IMR-90 (cell line): ENCODE measurements at places on chromosomes 6 and 20. TPM values are rescaled to one million over a fixed set of nuclear protein-coding genes. Genes with fewer than 3 reads are reported as not detected.

CALHM6 gene
- polyA plus RNA-seq: 1.1 and 1.5 TPM in 2 replicates

DNA sequence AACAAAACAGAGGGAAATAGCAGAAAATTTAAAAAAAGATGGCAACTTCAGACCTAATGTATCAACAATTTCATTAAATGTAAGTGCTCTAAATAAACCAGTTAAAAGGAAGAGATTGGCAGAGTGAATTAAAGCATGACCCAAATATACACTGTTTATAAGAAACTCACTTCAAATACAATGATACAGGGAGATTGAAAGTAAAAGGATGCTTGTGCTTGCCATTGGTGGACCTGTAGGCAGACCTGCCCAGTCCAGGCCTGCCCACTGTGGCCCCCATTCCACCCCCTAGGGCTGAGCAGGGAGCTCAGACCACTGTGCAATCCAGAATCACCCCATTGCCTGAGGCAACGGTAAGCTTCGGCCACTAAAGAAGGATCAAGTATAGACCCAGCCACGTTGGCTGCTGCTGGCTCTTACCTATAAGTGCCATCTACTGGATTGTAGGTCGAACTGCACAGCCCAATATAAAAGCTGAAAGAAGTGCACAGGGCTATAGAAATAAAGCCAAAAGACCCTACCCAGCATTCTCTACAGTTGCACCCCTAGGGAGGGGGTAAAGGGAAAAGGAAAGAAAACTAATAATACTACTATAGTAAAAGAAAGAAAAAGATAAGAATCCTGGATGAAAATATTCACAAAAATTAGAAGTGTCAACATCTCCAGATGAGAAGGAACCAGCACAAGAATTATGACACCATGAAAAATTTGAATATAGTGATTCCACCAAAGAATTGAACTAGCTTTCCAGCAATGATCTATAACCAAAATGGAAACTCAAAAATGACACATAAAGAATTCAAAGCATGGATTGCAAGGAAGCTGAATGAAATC is 36.1 kb downstream of the PSMB1 start:
- peak; percentile 78 for DNase-seq

DNA sequence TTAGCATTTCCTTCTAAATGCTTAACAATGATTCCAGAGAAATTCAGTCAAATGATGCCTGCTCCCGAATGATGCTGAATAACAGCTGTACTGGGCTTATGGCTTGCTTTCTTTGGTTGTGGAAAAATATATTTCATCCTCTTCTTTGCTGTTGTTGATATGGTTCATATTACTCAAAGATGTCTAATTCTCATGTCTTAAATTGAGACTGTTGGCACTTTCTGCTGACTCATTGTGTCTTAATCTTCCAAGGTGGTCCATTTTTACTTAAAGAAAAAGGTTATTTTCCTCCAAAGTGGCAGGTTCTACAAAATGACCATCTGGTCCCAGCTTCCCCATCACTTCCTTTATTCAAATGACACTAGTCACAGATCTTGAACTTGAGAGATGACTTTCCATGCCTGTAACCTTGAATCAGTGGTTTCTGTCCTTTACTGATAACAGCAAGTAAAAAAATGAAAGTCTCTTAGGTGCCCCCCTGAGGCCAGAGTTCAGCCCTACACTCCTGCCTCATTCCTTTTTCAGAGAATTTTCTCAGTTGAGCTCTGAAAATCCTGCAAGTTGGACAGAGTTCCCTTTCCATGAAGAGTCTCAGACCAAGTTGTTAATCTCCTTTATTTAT is 6.9 kb downstream of the SNAP25 start:
- no peak for DNase-seq

DNA sequence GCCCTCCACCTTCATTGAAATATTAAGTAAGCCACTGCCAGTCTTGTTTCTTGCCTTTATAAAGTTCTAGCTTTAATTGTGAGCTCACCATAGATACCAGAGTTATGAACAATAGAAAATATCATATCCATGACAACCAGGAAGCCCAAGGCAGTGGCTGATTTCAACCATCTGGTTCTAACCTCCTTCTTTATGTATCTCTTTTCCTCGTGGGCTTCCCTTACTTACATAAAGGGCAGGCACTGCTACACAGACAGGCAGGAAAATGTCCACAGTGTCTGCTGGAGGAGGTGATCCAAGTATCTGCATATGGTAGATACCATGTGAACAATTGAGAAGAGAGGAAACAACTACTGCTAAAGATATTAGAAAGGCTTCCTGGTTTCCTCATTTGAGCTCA is 65.2 kb upstream of the PRND start:
- peak; percentile 4 for DNase-seq

DNA sequence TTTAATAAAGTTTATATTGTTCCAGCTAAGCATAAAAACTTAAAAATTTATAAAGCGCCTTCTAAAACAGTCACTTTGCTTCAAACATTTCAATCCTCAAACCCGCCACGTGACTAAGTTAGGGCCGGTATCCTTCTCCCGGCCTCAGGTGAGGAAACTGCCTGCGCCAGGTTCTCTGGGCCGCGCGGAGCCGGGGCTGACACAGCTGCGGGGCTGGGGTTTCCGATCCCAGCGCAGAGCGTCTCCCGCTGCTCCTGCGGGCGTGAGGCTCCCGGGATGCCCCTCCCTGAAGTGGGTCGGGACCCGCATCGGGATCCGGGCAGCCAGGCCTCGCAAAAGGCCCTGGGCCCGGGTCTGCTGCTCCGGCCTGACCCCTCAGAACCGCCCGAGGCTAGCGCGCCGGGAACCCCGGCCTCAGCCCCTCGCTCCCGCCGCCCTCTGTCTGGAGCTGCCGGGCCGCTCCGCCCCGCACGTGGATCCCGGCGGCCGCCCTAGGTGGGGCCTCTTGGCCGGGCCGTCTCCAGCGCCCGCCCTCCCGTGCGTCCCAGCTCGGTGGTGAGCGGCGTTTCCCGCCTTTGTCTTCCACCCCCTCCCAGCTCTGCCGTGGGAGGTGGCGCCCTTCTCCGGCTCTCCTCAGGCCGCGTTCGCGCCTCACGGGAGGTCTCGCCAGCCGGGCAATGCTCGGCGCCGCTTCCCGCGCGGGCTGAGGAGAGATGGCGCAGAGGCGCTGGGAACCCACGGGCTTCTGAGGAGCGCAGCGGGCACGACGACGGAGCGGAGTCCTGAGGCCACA is 267.9 kb downstream of the DLL1 start:
- no peak for DNase-seq

- no peak for DNase-seq
These were observed 57.3 kb downstream of the MAP3K5 start for GRCh38 chr6:136734977-136735376.

DNA sequence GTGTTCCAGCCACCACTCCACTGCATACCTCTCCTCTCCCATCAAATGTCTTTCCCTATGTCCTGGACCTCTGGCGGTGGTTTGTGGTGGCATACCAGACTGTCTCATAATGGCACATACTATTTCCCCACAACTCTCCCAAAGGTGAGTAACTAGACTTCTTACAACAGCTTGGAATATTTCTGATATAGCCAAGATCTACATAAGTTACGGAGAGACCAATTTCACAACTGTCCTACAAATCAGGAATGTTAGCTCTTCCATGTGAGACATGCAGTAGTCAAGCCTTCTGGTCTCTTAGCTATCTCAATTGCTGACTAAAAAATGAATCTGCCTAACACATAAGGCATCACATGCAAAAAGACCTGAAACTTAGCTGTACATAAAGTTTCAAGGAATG is 588.9 kb downstream of the RNF144B start:
- DNase-seq: no peak

DNA sequence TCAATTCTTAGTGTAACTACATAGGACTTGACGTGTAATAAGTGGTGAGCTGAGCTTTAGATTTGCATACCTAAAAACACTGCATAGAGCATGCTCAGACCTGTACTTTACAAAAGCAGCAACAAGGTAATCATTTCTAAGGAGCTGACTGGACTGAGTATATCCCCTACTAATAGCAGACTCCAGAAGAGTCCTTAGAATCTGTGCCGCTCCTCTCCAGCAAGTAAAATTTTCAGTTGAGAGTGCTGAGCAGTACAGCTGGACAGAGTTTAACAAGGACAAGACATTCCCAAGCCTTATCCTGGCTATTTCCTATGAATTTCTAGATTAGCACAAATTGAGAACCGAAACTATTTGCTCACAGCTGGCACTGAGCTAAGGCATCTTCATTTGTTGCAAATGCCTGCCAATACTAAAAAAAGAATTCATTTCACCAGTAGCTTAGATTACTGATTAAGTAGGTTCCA is 26.1 kb upstream of the KLHL31 start:
- no peak for DNase-seq

DNA sequence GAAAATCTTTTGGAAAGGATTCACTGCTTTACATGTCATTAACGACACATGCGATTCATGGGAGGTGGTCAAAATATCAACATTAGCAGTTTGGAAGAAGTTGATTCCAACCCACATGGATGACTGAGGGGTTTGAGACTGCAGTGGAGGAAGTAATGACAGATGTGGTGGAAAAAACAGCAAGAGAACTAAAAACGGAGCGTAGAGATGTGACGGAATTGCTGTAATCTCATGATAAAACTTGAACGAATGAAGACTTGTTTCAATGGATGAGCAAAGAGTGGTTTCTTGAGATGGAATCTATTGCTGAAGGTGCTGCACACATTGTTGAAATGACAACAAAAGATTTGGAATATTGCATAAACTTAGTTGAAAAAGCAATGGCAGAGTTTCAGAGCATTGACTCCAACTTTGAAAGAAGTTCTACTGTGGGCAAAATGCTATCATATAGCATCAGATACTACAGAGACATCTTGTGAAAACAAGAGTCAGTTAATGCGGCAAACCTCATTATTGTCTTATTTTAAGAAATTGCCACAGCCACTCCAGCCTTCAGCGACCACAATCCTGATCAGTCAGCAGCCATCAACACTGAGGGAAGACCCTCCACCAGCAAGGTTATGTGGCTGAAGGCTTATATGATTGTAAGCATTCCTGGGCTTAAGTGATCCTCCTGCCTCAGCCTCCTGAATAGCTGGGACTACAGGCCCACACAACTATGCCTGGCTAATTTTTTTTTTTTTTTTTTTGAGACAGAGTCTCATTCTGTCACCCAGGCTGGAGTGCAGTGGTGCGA is 19.2 kb downstream of the SRSF3 start:
- no peak for DNase-seq

C20orf144 gene
- 0.16 and 0.19 TPM in 2 replicates for polyA plus RNA-seq

DNA sequence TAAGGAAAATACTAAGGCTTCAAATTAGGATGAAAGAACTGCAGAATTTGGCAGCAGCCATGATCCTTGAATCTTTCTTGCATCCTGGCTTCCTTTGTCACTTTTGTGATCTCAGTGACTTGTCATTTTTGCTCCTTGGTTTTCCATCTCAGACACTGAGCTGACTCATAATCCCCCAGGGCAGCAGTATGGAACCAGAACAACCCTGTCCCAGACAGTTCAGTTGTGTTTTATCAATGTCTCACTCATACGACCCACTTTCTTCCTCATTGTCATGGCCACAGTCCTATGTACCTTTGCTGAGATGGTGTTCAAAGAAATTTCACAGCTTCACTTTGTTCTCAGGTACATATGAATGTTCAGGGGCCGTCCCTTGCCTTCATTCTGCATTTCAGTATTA is 488.5 kb upstream of the BTBD3 start:
- no peak for DNase-seq

DNA sequence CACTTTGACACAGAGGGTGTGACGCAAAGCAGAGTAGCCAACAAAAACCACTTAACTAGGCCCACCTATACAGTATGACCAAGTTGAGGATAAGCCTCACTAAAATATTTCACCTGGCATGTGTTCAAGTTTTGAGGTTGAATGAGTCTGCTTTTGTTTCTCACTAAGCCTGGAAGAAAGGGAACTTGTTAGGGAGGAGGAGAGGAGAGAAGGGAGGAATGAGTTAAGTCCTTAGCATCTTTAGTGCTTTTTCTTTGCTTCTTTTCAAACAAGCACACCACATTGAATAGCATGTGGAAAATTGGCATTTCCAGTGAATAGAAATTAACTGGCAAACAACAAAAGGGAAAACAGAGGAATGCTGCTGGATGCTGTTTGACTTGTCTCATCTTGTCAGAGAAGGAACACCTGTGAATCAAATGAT is 461.9 kb downstream of the GJA1 start:
- DNase-seq: peak; percentile 44

PDE7B gene
- polyA plus RNA-seq: 7.8 and 8.1 TPM in 2 replicates

POM121L2 gene
- polyA plus RNA-seq: not detected in 2 replicates

GRCh38 chr6:157569543-157569942 is 188.6 kb downstream of the ZDHHC14 start:
- no peak for DNase-seq

DNA sequence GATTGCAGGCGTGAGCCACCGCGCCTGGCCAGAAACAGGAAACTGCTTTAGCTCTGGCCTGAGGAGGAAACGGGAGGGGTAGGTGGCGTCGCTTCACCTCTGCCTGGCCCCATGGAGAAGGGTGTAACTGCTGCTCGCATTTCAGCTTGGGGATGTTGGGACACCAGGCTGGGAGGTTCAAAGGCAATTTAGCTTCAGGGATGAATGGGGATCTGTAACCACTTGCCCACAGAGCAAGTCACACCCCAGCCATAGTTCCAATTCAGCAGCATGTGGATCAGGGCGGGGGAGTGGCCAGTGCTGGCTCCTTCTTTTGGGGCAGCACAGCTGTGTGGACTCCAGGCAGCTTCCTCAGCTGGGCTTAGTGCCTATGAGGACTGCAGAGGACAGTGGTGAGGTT is 34.8 kb upstream of the NUP153 start:
- DNase-seq: no peak

MSH5 gene
- 14.5 and 15.7 TPM in 2 replicates for polyA plus RNA-seq

BPIFB1 gene
- polyA plus RNA-seq: not detected in 2 replicates

SLC22A16 gene
- not detected in 2 replicates for polyA plus RNA-seq

SS18L1 gene
- 12.2 and 15.6 TPM in 2 replicates for polyA plus RNA-seq

UBE3D gene
- polyA plus RNA-seq: 2.7 and 3.2 TPM in 2 replicates

DNA sequence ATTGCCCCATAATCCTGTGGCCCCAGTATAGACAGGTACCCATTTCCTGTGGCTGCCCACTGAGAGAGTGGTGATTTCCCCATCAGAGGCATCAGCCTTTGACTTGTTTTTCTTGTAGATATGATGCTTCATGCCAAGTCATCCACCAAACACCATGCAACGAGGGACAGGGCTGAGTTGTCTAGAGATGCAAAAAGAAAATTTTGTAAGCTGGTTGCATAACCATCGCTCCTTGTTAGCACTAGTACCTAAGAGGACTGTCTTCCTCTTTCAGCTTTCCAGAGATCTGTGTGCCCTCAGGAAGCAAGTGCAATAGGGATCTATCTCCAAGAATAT is 166.8 kb downstream of the BCAS1 start:
- no peak for DNase-seq

PEDS1 gene
- 59.9 and 67.6 TPM in 2 replicates for polyA plus RNA-seq

CST2 gene
- polyA plus RNA-seq: not detected in 2 replicates
